ENCODE measurements at places on chromosomes 11 and 22. TPM values are rescaled to one million over a fixed set of nuclear protein-coding genes. Genes with fewer than 3 reads are reported as not detected.

SLN gene
- 1.2 TPM for polyA plus RNA-seq

TSPAN32 gene
- polyA plus RNA-seq, result 1.7 TPM

RASGRP2 gene
- 26.9 TPM for polyA plus RNA-seq

LDHAL6A gene
- polyA plus RNA-seq, result not detected

MEI1 gene
- 0.86 TPM for polyA plus RNA-seq

DUSP18 gene
- polyA plus RNA-seq, result 2.0 TPM

HEPN1 gene
- polyA plus RNA-seq, result 0.34 TPM

TEX12 gene
- polyA plus RNA-seq, result not detected
